ENCODE measurements at places on chromosomes 12 and 14.

- DNase-seq, result no peak
These were observed 64.0 kb downstream of the PTPN11 start for GRCh38 chr12:112482733-112483132.

DNA sequence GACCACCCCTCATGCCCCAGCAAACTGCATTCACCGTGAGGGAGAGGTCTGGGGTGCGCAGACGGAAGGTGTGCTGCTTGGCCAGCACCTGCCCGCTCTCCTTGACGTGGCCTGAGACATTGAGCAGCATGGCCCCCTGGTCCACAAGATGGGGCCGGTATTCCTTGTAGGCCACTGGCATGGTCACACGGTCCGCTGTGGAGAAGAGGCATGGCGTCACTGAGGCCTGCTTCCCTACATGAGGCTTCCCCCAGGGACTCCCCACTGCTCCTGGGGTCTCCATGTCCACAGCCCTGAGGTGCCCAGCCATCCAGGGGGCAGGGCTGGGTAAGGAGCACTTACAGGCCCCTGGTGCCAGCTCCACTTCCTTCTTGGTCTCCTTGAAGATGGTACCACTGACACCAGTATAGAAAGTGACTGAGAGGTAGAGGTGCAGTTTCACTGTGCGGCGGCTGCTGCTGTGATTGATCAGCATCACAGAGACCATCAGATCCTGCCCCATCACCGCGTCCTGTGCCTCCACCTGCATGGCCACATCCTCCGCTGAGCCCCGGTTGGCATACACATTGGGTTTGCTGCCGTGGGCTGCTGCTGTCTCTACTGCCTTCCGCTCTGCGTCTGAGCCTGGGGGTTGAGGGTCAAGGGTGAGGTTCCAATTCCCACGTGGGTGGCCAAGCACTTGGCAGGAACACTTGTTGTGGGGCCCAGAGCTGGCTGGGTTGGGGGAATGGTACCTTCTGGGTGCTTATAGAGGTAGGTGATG is 8.2 kb downstream of the TGM1 start:
- no peak for DNase-seq

- no peak for DNase-seq
These were observed 76.5 kb downstream of the TGFB3 start for GRCh38 chr14:75905147-75905904.

DNA sequence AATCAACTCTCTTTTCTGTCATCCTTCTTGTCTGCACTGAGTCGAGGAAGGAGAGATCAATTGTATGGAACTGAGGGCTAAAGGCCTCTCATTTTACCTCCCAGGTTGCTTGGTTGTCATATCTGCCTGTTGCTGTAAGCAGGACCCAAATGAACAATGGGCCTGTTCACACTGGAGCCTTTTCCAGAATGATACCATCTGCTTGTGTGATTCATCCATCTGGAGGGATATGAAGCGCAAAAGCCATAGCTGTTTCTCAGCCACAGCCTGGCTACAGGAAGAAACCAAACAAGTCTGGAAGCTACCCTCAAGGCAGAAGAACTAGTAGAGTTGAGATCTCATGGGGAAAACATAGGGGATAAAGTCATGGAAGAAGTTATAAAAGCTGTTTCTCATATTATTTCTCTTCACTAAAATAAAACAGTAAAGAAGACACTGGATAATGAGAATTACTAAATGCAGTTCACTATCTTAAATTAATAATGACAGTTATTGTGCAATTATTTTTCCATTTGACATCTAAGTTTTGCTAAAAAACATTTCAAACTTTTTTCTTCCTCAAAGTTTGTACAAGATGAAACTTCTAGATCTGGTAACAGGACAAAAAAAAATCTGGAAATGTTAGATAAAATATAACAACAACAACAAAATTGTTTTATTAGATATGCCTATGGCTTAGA is 106.3 kb downstream of the SPTSSA start:
- no peak for DNase-seq

GRCh38 chr12:48968467-48968866 is 3.1 kb downstream of the WNT10B start:
- no peak for DNase-seq

DNA sequence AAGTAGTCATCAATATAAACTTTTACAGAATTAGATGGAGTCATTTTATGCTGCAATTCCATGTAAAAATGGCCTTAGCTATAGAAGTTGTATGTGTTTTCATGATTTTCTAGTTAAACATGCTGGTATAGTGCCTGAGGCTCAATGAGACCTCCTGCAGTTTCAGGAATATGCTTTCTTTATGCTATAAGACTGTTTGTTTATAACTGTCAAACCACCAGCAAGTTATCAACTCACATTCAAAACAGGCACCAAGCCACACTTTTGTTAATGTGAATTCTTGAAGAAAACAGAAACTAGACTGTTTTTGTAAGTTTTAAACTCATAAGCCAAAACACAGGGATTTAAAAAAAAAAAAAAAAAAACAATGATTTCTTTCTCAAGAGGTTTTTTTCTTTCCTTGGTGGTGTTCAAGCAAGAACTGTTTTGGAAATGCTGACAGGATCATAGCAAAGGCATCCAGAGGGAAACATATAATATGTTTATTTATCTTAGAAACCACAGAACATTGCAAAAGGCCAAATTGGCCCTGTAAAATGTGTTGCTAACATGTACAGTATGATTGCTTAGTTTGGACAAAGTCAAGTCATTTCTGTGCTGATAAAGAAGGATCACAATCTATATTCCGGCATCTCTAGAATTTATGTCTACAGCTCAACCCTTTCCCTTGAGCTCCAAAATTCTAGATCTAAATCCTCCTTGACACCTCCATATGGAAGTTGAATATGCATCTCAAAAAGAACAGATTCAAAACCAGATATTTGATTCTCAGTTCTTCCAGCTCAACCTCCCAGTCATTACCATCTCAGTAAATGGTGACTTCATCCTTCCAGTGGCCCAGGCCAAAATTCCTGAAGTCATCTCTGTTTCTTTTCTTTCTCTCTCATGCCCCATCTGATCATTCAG is 29.0 kb upstream of the LUM start:
- DNase-seq, result no peak

GRCh38 chr14:79437951-79438350 is 773.4 kb downstream of the DIO2 start:
- no peak for DNase-seq

GRCh38 chr14:88380405-88380804 is 5.1 kb upstream of the SPATA7 start:
- no peak for DNase-seq

- DNase-seq, result no peak
These were observed 95.9 kb upstream of the CDKN3 start for GRCh38 chr14:54300881-54301280.

GRCh38 chr14:89399157-89399556 is 17.9 kb downstream of the FOXN3 start:
- DNase-seq, result no peak

GRCh38 chr14:23437133-23438100 is 2.0 kb upstream of the MYH7 start:
- no peak for DNase-seq

DNA sequence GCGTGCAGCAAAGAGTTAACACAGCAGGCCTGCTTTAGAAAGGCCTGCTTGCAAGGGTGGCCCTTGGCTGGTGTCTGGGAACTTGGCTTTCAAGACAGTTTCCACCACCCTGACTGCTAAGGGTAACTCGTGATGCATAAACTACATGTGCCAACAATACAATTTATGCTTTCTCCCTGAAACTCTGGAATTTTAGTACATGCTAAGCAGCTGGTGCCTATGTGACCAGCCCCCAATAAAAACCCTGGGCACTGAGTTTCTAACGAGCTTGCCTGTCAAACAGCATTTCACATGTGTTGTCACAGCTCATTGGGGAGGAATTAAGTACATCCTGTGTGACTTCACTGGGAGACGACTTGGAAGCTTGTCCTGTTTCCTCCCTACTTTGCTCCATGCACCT is 133.1 kb downstream of the SLC5A8 start:
- no peak for DNase-seq

DNA sequence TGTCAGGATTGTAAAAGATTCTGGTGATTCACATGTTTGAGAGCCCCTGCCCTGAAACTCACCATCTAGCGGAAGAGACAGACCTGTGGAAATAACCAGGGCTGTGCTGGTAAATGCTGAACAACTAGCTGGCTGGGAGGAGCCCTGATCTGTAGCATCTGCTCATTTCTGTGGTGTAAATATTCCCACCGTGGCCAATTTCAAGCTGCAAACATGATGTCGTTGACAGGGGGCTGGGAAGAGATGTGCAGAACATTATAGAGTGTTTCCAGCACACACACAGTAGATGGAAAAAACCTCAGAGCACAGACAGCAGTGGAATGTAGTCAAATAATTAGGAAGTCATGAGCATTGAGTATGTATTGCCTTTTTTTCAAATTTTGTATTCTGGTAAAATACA is 138.2 kb downstream of the PHETA1 start:
- DNase-seq, result no peak

- no peak for DNase-seq
These were observed 2.4 kb downstream of the WASHC3 start for GRCh38 chr12:102059343-102059742.

GRCh38 chr14:77790566-77791224 is 9.2 kb upstream of the ADCK1 start:
- DNase-seq, result no peak

Measured in progenitor cell of endocrine pancreas (in vitro differentiated cells).